ENCODE measurements at places on chromosomes 12 and 14.

GRCh38 chr12:4628406-4628805, 20.4 kb downstream of the AKAP3 start:
- peaks cover 4% of the 10 kb centered on the region for H3K27me3 ChIP-seq
- no peak overlapping the region for H3K4me3 ChIP-seq
- H3K4me1 ChIP-seq: no peaks in the 10 kb centered on the region

DNA sequence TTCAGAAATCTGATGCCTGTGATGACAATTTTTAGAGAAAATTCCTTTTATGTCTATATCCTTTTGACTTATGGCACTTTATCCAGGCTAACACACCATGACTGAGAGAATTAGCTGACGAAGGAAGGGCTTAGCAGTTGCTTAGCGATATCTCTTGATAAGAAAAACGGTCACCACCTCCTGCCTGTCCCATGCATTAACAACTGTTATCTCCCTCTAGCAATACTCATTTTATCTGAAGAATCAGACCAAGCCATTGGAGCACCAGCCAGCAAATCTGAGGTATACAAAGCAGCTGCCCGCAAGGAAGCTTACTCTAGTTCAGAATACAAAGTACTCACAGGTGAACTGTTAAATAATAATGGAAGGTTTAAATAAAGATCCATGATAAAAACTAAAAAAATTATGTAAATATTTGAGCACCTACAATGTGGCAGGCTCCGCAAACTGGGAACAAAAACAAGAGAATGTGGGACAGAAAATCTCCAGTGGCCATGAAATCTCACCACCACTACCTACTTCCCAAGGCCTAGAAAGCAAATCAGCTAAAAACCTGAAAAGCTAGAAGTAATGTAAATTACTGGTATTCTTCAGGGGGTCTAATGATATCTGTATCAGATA, 24.3 kb downstream of the PPM1H start:
- no peaks in the 10 kb centered on the region for H3K36me3 ChIP-seq
- DNase-seq: no peak
- peaks cover 11% of the 10 kb centered on the region for H3K27me3 ChIP-seq
- H3K27ac ChIP-seq: no peak overlapping the region

GRCh38 chr14:92021523-92021922, 18.3 kb downstream of the TRIP11 start:
- no peaks in the 10 kb centered on the region for H3K27me3 ChIP-seq
- H3K36me3 ChIP-seq: peaks cover 6% of the 10 kb centered on the region
- no peak overlapping the region for H3K27ac ChIP-seq
- H3K4me3 ChIP-seq: no peak overlapping the region

DNA sequence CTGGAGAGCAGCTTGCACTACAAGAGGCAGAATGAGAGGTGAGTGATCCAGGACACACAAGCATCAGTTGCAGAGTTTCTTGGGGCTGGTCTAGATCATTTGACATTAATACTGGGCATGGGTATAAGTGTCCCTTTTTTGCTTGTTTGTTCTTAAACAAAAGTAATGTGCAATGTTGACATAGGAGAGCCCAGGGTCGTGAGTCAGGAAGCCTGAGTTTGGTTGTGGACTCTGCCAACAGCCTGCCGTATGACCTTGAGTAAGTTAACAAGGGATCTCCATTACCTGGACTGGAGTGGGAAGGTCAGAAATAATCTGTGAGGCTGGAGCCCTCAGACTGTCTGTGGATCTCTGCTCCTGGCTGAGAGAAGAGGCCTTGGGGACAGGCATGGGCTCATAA, 170.3 kb downstream of the KCNA5 start:
- no peaks in the 10 kb centered on the region for H3K4me1 ChIP-seq
- H3K27me3 ChIP-seq: peaks cover 1% of the 10 kb centered on the region
- no peak overlapping the region for H3K4me3 ChIP-seq
- H3K27ac ChIP-seq: no peak overlapping the region

GRCh38 chr14:32657081-32657480, 281.6 kb upstream of the NPAS3 start:
- no peak overlapping the region for H3K4me3 ChIP-seq
- no peaks in the 10 kb centered on the region for H3K4me1 ChIP-seq
- peaks cover 3% of the 10 kb centered on the region for H3K27me3 ChIP-seq
- DNase-seq: no peak
- H3K27ac ChIP-seq: no peak overlapping the region

- DNase-seq: no peak
- H3K36me3 ChIP-seq: no peaks in the 10 kb centered on the region
- H3K4me1 ChIP-seq: no peaks in the 10 kb centered on the region
These were observed 196.6 kb downstream of the SLC25A21 start for GRCh38 chr14:36975834-36976233.

Data from memory B cell (primary cell).